ENCODE measurements at places on chromosomes 5 and 9.

GRCh38 chr5:114361724-114362196 is at the start of gene KCNN2:
TSS of gene KCNN2 (plus strand) at chr5:114362070. CDS start at chr5:114362140, 70 bp downstream.
- DNase-seq = peak; percentile 6

GRCh38 chr9:38413283-38413682 is 11.0 kb downstream of the IGFBPL1 start:
- no peak for DNase-seq

- DNase-seq = peak; percentile 73
Measured at GRCh38 chr9:130448035-130448624, 3.4 kb downstream of the ASS1 start.

GRCh38 chr5:130692770-130693169 is 472.3 kb downstream of the HINT1 start:
- DNase-seq = peak; percentile 3

- DNase-seq = no peak
Measured at GRCh38 chr9:114098936-114099668, at the start of gene KIF12. TSS of gene KIF12 (minus strand) at chr9:114099292. CDS start at chr9:114099276, 16 bp downstream.

- DNase-seq = no peak
Measured at GRCh38 chr5:540906-541538, 16.8 kb upstream of the SLC9A3 start.

- DNase-seq = no peak
Measured at GRCh38 chr5:75363111-75363510, 26.1 kb downstream of the HMGCR start.

DNA sequence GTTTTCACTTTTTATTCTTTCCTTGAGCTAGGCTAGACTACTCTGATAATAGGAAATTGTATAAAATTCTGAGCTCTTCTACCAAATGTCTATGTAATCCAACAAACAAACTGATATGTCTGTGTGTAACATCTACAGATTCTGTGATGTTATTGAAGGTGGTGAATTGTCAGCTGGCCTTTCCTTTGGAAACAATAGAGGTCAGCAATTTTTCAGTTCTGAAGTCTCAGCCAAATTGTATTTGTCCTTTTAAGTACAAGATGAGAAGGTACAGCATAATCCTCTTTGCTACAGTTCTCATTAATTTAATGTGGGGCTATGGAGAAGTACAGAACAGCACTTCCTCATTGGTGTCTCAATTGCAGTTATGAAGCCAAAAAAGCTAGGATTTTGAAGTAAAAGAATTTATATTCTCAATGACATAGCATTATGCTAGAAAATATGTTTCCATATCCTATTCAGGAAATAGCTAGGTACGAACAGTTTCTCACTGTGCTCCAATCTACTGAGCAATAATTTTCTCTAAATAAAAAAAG is 198.0 kb downstream of the HINT1 start:
- DNase-seq = no peak

GRCh38 chr5:157735991-157736390 is 4.8 kb downstream of the THG1L start:
- no peak for DNase-seq

GRCh38 chr5:94977437-94977836 is 307.5 kb downstream of the MCTP1 start:
- DNase-seq = no peak

DNA sequence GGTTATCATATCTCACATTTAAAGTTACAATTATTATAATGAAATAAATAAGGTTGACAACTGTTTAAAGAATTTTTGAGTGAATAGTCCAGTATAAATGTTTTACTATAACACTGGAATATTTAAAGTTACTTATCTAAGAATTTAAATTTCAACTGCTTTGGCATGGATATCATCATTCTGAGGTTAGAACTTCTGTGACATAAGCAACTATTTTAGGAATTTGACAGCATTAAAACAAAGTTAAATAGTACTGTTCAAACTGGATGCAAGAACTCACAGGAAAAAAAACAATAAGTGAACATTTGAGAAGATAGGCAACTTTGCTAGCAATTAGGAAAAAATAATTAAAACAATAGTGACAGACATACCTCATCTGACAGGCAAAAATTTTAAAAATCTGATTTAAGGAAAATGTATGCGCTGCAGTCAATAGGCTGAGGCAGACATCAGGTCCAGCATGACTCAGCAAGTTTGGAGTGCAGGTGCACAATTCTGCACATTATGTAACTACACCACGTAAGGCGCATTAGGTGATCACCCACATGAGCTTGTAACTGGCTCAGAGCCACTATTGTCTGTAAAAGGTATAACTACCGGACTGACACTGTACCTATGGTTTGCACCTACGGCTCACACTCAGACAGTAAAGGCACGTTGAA is 180.6 kb downstream of the PDE4D start:
- DNase-seq = no peak

DNA sequence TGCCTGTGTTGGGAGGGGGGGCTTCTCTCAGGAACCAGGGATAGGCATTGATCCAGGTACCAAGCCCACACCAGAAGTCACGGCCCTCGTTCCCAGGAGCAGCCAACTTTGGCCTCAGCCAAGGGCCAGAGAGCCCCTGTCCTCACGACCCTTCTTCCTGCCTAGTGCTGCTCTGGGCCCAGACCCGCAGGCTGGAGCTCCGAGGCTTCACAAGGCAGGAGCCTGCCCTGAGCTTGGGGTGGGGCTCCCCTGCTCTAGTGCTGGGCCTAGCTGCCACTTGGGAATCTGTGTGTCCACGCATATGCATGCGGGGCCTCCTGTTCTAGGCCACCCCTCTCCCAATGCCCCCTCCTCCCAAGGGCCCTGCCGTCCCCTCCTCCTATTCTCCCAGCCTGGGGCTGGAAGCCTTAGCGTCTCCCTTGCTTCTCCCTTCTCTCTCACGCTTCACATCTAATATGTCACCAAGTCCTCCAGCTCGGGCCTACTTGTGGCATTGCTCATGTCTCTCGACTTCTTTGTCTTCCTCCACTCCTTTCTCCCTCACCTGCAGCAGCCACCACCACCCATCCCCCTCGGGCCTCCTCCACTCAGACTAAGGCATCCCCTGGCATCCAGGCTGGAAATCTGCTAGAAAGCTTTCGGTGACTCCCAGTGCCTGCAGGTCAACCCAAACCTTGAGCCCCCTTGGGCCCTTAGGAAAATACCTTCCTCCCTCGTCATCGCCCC is 3.4 kb downstream of the UNC5A start:
- no peak for DNase-seq

- DNase-seq = no peak
Measured at GRCh38 chr9:131227112-131227958, 49.0 kb downstream of the FAM78A start.

GRCh38 chr5:143066556-143067281 is 296.5 kb downstream of the ARHGAP26 start:
- no peak for DNase-seq
